NCI-H1436 treated with DMSO at 0.1 percent for 48 hours (cell line): ENCODE measurements at places on chromosomes 7 and 10.

- no peak for DNase-seq
Measured at GRCh38 chr7:51033727-51034520, 251.2 kb upstream of the GRB10 start.

DNA sequence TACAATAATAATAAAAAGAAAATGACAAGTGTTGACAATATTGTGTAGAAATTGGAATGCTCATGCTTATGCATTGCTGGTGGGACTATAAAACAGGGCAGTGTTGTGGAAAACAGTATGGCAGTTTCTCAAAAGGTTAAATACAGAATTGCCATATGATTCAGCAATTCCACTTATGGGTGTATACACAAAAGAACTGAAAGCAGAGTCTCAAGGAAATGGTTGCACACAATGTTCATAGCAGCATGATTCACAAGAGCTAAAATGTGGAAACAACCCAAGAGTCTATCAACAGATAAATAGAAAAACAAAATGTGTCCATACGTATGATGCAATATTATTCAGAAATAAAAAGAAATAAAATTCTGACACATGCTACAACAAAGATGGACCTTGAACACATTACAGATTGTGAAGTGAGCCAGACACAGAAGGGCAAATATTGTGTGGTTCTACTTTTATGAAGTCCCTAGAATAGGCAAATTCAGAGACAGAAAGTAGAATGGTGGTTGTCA lies 64.8 kb upstream of the GRM8 start:
- no peak for DNase-seq

DNA sequence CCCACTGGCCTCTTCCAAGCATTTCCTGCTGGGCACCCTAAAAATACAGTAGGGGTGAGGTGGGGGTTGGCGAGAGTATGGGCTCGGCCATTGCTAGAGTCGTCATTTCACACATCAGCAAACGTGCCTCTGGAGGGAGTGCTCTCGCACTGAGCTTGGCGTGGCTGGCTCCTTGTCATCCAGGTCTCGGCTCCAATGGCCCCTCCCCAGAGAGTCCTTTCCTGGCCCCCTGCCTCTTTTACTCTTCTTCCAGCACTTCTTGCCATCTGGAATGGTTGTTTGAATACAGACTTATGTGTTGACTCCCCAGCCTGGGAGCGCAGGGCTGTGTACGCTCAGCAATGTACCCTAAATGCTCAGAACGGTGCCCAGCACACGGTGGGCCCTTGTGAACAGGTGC lies 18.8 kb downstream of the UNC5B start:
- DNase-seq = no peak

- DNase-seq = no peak
Measured at GRCh38 chr10:35638101-35638500, 4.0 kb downstream of the FZD8 start.

GRCh38 chr7:124635416-124635815 lies 130.2 kb downstream of the GPR37 start:
- no peak for DNase-seq

- DNase-seq = no peak
Measured at GRCh38 chr7:90178679-90179278, 24.5 kb downstream of the STEAP1 start.

DNA sequence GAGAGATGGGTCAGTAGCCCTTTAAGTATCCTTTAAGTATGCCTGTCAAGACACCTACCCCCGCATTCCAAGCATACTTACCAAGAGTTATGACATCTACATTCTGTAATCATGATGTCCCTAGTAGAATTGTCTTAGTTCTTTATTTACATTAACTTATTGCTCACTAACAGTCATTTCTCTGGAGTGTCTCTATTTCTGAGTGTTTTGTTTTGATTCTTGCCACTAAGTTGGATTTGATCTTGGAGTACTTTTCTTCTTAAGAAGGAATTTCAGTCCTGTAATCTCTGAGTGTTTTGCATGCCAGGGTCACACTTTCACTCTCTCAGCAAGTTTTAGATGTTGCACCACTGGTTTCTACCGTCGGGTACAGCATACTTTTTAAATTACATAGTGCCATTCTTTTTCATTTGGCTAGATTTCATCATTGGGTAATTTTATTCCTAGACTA lies 1053.9 kb downstream of the KCNMA1 start:
- no peak for DNase-seq

- no peak for DNase-seq
Measured at GRCh38 chr10:131869344-131869743, 31.5 kb upstream of the PPP2R2D start.

- no peak for DNase-seq
Measured at GRCh38 chr7:154986200-154986945, 16.6 kb downstream of the PAXIP1 start.

GRCh38 chr7:110590415-110590814 lies 500.5 kb upstream of the LRRN3 start:
- no peak for DNase-seq

DNA sequence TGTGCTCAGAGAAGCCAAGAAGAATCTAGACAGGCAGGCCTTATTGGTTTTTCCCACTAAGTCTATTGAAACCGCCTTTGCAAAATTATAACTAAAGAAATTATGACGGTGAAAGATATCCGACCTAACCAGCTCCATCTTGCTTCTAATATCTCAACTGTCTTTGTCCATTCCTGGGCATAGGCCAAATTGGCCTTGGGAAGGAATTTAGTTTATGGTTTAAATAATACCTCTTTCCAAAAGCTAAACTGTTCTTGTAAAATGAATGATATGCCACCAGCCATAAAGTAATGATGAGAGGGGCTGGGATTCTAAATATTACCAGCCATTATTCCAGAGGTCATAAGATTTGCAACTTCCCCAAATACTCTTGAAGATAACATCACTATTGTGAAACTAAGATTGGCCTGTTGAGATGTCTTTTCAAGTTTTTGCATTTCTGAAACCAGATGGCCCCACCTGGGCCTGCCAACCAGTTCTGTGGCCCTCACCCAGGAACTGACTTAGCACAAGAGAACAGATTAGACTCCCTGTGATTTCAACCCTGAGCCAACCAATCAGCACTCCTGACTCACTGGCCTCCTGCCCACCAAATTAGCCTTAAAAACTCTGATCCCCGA lies 41.2 kb upstream of the SLC35G1 start:
- no peak for DNase-seq

DNA sequence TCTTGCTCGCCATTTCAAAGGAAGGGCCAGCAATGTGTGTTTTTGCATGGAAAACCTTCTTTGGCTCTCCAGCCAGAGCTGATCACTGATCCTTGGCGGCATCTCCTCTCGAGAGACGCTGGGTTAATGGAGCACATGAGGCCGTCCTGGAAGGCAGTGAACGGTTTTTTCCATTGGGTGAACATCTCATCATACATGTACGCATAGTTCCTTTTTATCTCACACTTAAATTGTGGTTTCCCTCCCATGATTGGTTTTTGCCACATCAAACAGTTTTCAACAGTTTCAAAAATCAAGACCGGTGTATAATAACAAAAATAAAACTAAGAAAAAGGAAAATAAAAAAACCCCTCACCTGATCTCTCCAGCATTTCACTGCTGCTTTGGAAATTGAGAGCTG lies 276.4 kb downstream of the TCF7L2 start:
- DNase-seq = no peak
